Cortex of kidney (tissue), 1 donor: ENCODE measurements at places on chromosomes 1 and 21.

- DNase-seq = no peak
These were observed 110.6 kb downstream of the HS2ST1 start for GRCh38 chr1:87024936-87025540.

- DNase-seq = no peak
These were observed 132.7 kb downstream of the CCDC185 start for GRCh38 chr1:223525957-223526356.

DNA sequence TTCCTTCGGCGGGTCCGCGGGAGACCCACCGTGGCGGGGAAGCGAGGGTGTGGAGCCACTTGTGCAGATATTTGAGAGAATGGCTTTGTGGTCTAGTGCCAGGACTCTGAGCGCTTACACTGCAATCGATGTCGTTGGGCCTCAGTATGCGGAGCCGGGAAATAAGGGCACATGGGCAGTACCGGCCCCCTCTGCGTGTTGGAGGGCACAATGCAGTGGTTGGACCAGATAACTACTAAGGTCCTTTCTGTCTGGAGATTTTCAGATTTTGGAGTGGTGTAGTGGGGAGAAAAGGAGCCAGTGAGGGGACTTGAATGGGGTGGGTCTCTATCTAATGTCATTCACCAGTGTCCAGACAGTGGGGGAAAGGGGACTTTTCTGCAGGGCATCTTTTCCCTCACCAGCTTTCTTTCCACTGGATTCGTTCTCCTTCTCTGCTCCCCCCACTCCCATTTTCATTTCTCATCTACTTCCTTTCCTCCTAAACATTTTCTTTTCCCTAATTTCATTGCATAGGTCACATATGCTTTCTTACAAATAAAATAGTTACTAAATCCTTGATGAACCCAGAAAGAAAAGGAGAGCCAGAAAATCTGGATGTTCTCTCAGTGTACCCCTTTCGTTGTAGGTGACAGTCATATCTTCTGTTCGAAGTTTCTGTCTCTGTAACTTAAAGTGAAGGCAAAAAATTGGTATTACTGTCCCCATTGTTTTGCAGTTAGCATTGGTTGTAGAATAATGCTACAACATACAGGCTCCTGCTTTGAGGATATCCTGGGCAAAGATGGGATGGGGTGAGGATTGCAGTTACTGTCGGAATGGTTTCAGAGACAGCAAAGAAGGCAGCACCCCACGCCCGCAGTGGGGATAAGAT, 1.4 kb downstream of the ATF3 start:
- DNase-seq = no peak

DNA sequence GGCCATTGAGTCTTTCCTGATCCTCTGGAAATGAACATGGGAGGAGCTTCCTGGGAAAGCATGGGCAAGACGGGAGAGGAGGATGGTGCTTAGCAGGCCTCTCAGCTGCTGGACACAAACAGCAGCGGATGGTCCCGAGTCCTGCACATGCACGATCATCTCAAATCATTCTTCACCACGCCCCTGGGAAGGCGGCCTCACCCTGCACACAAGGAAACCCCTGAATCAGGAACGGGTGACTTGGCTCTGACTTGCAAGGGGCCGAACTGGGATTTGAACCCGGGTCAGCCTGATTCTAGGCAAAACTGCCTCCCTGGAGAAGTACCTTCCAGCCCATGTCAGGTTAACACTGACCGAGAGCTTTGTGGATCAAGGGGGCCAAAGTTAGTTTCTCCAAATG, 134.8 kb upstream of the WNT4 start:
- no peak for DNase-seq

GRCh38 chr1:44775930-44776729, 790 bp downstream of the RPS8 start:
- no peak for DNase-seq

DNA sequence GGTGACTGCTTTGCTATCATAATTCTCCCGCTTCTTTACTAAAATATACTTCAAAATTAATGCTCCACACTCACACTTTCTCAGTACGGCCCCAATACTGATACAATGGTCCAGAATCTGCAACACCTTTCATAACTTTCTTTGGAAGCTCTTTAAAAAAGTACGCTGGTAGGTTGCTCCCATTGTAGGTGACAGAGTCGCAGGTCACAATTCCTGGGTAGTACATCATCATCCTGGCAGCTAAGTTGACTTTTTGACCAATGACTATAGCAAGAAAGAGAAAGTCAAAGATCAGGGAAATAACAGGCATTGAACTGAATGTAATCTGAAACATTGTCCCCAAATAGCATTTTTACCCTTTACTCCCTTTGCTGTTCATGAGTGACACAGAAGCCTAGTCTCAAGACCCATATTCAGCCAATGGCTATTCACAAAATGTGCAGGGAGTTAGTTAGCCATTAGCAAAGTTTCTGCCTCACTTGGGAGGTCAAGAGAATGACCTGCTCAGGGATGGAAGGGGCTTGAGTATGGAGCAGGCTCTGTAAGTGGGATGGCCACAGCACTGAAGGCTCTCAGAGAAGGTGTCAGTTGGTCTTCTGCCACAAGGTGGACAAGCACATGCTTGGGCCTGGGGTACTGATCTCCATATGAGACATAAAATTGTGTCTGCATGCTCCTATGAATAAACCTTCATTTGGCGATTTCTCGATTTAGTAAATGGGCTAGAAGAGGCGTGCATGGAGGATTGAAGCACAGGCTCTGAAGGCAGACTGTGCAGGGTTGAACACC, 35.4 kb downstream of the ADCY10 start:
- no peak for DNase-seq

GRCh38 chr1:7516341-7516740, 254.8 kb upstream of the VAMP3 start:
- no peak for DNase-seq

DNA sequence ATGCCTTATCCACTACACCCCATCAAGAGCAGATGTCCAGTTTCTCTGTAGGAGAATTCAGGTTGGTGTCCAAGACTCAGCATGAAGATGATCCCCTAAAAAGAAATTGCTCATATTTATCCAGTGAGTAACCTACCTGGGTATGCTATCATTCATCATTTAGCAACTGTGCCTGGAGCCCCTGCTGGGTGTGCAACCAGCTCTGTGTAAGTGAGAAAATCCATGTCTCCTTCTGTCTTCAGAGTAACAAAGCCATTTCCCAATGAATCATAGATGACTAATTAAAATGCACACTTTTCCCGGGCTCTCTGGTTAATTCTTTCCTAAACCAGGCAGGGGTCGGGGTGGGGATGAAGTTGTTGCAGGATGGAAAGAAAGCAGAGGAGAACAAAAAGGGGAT, 35.8 kb downstream of the OLFML3 start:
- DNase-seq = no peak

DNA sequence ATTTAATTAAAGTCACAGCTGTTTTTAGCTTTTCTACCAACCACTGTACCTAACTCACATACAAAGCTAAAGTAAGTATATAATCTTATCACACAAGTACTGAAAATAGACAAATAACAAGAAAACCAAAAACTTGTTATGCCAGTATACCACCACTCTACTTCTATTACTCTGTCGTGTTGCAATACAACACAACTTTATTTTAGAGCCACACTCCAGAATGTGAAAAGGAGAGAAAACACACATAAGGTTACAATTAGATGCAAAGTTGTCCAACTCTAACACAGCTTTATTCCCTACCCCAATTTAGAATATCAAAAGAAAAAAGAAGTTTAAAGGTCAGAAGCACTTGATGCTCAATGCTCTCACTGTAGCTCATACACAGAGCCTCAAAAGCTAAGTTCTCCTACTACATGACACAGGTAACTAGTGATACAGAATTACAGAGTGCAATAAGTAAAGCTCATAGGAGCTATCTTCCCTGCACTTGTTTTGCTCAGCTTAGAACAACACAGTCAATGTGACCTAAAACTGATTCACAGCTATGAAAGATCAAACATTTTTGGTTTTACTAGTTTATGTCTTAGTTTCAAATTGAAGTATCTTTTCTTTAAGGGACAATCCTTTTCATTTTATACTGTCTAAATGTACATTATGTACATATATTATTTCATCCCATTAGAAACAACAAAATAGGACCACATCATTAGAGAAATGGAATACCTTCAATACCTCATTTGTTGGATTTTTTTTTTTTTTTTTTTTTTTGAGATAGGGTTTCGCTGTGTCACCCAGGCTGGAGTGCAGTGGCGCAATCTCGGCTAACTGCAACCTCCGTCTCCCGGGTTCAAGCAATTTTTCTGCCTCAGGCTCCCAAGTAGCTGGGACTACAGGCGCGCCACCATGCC, 29.2 kb downstream of the EYA3 start:
- no peak for DNase-seq

- DNase-seq = no peak
These were observed 94.7 kb upstream of the C1orf21 start for GRCh38 chr1:184292101-184292500.

GRCh38 chr21:42733874-42734273, 80.5 kb downstream of the PDE9A start:
- DNase-seq = no peak

DNA sequence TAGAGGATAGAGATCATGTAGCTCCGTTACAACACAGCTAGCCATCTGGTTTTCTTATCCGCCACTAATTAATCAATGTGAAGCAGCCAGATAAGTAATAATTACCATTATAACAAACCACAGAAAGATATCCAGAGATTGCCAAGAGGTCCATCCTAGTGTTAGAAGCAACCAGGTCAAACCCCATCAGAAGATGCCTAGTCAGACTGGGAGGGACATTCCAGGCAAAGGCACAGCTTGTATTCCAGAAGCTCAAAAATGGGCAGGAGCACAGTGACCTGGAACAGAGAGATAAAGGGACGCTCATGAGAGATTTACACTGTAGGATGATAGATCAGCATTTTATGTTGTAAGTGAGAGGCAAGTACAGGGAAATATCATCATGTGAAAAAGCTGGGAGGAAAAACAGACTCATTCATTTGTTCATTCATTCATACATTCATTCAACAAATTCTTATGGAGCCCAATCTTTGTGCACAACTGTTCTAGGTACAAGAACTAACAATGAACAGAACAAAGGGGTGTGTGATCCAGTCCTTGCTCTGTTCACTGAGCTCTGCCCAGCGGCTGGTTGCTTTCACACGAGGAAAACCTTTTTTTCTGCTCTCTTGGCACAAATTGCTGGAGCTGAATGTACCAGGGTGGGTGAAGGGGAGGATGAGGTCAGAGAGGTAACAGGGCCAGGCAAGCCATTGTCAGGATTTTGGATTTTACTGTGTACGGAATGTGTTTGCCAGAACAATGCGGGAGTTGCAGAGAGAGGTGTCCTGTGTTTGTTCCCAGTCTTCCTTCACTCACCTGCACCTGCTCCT, 240.8 kb upstream of the FGGY start:
- DNase-seq = no peak

DNA sequence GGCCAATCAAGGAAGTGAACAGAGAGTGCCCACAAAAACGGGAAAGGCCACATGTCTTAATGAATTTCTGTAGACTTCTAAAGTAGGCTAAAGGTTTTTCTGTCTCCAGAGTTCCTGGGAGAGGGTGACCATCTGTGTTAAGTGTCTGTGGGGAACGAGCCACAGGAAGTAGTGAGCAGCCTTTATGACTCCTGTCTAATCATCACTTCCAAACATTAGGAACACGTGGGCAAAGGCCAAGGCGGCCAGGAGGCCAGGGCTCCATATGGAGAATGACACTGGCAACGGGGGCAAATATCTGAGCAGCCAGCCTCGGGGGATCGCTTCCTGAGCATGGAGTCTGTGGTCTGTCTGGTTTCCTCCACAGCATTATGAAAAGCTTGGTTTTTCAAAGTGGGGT, 7.1 kb downstream of the FAM89A start:
- no peak for DNase-seq

- no peak for DNase-seq
These were observed 115.3 kb upstream of the IFFO2 start for GRCh38 chr1:19071674-19072281.

DNA sequence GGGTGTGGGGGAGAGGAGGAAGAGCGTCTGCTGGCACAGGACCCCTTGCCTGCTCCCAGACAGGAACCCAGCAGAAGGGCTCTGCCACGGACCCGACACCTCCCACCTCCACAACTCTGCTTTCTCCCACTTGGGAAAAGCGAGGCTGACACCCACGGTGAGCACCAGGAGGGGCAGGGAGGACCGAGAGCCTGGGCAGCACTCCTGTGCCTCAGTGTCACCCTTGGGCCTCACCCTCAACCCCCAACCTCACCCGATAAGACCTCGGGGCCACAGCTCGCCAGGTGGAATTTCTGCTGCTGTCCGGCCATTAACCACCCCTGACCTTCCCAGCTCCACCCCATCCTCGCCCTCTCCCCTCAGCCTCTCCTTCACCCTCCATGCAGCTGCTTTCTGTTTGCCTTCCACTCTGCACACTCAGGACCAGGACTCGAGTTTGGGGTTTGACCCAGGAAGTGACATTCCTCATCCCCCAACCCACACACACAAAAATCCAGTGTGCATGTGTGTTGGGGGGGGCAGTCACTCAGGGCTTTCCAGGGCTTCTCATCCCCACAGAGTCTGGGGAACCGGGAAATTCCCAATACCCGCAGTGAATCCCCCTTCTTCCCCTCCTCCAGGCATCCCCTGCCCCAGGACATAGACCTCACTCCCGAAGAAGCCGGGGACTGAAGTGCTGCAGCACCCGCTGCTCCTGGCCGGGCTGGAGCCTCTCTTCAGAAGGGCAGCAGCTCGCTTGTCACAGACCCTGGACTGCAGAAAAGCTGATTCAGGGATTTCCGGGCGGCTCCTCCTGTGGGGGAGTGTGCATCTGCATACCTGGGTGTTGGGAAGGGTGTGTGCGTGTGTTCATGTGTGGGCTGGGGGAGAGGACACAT, 65.8 kb downstream of the SYT2 start:
- no peak for DNase-seq

DNA sequence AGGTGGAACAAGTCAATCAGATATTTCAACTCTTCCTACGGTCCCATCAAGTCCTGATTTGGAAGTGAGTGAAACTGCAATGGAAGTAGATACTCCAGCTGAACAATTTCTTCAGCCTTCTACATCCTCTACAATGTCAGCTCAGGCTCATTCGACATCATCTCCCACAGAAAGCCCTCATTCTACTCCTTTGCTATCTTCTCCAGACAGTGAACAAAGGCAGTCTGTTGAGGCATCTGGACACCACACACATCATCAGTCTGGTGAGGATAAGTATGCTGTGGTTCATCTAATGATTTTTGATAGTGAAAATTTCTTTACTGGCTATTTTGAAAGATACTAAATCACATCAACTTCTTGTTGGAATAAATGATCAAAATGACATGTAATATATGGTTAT, 67.7 kb upstream of the MPC2 start:
- DNase-seq = no peak

DNA sequence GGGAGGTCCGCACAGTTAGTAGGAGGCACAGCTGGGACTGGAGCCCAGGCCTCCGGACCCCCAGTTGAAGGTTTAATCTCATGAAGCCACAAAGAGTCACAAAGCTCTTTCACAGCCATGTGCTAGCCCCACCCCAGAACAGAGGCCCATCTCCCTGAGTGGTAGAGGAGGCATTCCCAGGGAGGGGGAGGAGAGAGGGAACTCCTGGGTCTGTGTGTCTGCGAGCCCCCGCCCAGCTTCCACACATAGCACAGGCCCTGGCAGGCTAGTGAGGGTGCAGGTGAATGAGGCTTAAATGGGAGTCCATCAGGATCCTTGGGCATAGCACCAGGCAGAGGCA, 197.8 kb downstream of the MATN1 start:
- DNase-seq = no peak

GRCh38 chr1:39102537-39103327, 76.6 kb downstream of the NDUFS5 start:
- DNase-seq = no peak
